ENCODE measurements at places on chromosomes 4 and X. TPM values are rescaled to one million over a fixed set of nuclear protein-coding genes. Genes with fewer than 3 reads are reported as not detected.

The LIMCH1 gene
- total RNA-seq = not detected

The LRIT3 gene
- total RNA-seq = 0.26 TPM

The CPE gene
- not detected for total RNA-seq

The ADGRG2 gene
- not detected for total RNA-seq

The TSPYL2 gene
- 28.2 TPM for total RNA-seq

- no peaks in the 10 kb centered on the region for H3K36me3 ChIP-seq
- no peak for ATAC-seq
- no peak overlapping the region for H3K27ac ChIP-seq
- H3K4me1 ChIP-seq = no peaks in the 10 kb centered on the region
- H3K4me3 ChIP-seq = no peak overlapping the region
- H3K27me3 ChIP-seq = peaks cover 6% of the 10 kb centered on the region
These were observed 82.8 kb downstream of the PHOX2B start for GRCh38 chr4:41665636-41666207.

DNA sequence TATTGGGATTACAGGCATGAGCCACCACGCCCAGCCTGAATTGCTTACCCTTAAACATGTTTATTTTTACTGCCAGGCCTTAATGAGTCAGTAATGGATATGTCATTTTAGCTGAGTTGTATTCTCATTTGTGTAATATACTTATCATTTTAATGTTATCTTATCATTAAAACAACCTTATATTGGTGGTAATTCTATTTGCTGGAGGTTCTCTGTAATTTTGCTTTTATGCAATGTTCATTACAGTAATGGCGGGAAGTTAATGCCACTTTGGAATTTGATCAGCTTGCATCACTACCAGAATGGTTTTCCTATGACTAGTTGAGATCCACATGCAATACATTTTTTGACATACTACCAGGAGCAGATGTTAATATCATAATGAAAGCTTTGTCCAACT lies 6.3 kb upstream of the PGAM4 start:
- H3K4me1 ChIP-seq = peaks cover 2% of the 10 kb centered on the region
- H3K36me3 ChIP-seq = peaks cover 35% of the 10 kb centered on the region
- ATAC-seq = no peak
- H3K27me3 ChIP-seq = no peaks in the 10 kb centered on the region
- no peak overlapping the region for H3K27ac ChIP-seq

GRCh38 chrX:1384658-1385252 lies 7.2 kb downstream of the SLC25A6 start:
- H3K4me1 ChIP-seq = peaks cover 10% of the 10 kb centered on the region
- H3K27ac ChIP-seq = no peak overlapping the region
- H3K36me3 ChIP-seq = peaks cover 66% of the 10 kb centered on the region
- no peak overlapping the region for H3K4me3 ChIP-seq
- no peaks in the 10 kb centered on the region for H3K27me3 ChIP-seq

DNA sequence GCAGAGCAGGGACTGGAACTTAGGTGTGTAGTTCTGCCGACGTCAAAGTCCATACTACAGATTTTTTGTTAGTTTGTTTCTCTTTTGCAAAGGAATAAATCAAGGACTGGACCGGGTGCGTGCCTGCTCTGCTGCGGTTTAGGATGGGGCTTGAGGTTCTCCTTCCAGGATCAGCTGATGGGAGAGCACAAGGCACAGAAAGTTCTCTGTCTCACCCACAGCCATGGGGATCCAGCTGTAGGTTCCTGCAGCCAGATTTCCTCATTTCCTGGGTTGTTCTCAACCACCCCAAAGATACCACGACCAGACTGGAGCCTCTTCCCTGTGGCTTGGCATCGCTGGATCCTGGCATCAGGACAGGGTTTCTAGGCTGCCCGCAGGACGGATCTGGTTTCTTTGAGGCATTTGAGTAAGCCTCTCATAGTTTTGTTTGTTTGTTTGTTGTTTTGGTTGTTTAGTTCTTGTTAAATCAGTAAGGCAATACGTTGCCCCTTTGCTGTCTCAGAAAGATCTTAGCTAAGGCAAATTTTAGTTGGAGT lies 789 bp upstream of the SRPX start:
- no peak overlapping the region for H3K27ac ChIP-seq
- peak overlapping the region; percentile 49 for H3K4me3 ChIP-seq
- H3K27me3 ChIP-seq = peaks cover 23% of the 10 kb centered on the region

DNA sequence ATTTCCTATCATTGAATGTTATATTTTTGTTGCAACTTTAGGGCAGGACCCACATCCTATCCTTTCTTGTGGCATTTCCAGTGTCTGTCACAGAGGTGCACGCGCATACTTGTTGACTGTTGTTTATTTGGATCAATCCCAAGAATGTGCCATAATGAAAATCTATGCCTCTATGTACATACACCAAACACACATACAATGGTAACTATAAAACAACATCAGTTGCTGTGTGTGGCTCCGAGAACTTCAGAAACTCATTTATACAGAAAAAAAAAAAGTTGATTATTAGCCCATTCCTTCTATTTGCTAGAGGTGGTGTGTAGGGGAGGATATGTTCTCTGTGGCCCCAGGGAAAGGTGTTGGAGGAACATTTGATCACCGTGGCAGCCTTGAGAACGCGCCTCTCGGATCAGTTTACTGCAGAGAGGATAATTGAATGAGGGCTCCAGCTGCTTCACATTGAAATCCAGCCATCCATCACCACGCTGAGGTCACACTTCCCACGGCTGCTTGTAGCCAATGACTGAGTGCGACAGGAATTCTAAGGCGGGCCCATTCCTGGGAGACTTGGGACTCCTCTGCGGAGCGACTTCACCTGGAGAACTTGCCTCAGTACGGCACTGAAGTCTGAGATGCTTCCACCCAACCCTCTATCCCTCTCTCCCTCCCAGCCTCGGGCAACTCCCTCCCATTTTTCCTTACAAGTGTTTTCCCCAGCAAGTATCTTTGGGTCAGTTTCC lies 19.5 kb downstream of the SMPX start:
- H3K36me3 ChIP-seq = no peaks in the 10 kb centered on the region
- H3K4me3 ChIP-seq = no peak overlapping the region
- no peak overlapping the region for H3K27ac ChIP-seq
- H3K4me1 ChIP-seq = no peaks in the 10 kb centered on the region
- no peaks in the 10 kb centered on the region for H3K27me3 ChIP-seq

DNA sequence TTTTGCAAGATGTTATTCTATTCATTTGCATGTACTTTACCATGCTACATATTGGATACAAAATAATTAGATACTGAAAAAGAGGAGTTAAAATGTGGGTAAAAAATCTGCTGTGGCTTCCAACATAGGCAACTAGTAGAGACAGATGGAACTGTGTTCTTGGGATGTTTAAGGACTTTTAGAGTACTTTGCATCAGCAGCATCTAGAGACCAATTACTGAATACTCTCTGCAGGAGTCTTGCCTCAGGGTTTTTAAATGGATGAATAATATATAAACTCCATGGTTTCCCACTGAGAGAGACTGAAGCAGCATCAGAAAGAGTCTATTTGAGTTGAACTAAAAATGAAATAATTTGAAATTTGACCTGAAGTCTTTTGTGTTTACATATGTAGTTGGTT lies 676.7 kb downstream of the GALNTL6 start:
- no peaks in the 10 kb centered on the region for H3K27me3 ChIP-seq
- no peak overlapping the region for H3K27ac ChIP-seq
- no peaks in the 10 kb centered on the region for H3K4me1 ChIP-seq
- ATAC-seq = no peak

DNA sequence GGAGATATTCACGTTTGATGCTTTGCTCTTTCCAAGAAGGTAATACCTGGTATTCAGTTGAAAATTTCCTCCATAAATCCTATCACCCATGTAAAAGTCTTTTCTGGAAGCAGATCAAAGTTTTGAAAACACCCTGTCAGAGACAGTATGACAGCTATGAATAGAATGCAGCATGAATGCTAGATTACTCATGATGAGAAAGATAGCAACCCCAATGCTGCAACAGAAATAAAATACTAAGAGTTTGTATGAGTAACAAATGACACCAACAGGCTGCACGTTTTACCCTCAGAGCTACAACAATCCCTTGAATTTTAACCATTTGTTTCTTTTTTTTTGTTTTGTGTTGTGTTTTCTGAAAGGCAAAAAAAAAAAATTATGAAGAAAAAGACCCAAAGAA lies 108.6 kb downstream of the ARHGAP6 start:
- no peaks in the 10 kb centered on the region for H3K4me1 ChIP-seq
- ATAC-seq = no peak
- no peak overlapping the region for H3K27ac ChIP-seq
- H3K36me3 ChIP-seq = no peaks in the 10 kb centered on the region
- no peak overlapping the region for H3K4me3 ChIP-seq

- H3K4me3 ChIP-seq = no peak overlapping the region
- no peak for ATAC-seq
- H3K36me3 ChIP-seq = no peaks in the 10 kb centered on the region
- peaks cover 21% of the 10 kb centered on the region for H3K27me3 ChIP-seq
These were observed 13.2 kb upstream of the SHOX start for GRCh38 chrX:617401-617800.

DNA sequence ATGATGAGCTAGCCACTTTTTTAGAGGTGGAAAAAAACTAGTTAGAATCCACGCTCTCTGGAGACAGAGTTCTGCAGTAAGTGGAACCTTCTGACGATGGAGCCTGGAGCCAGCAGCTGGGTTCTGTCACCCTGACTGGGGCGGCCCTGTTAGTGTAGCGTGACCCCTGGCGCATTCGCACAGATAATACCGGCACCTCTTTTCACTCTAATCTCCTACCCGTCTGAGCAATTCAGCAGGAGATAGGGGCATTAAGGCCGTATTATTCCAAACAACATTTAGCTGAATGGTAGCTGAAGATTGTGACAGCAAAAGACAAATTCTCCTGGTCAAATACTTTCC lies 292.6 kb downstream of the FBXO8 start:
- no peak for ATAC-seq
- H3K27me3 ChIP-seq = peaks cover 9% of the 10 kb centered on the region
- no peaks in the 10 kb centered on the region for H3K36me3 ChIP-seq
- no peak overlapping the region for H3K4me3 ChIP-seq
